HEK293T (cell line): ENCODE measurements at places on chromosomes 11 and 22.

DNA sequence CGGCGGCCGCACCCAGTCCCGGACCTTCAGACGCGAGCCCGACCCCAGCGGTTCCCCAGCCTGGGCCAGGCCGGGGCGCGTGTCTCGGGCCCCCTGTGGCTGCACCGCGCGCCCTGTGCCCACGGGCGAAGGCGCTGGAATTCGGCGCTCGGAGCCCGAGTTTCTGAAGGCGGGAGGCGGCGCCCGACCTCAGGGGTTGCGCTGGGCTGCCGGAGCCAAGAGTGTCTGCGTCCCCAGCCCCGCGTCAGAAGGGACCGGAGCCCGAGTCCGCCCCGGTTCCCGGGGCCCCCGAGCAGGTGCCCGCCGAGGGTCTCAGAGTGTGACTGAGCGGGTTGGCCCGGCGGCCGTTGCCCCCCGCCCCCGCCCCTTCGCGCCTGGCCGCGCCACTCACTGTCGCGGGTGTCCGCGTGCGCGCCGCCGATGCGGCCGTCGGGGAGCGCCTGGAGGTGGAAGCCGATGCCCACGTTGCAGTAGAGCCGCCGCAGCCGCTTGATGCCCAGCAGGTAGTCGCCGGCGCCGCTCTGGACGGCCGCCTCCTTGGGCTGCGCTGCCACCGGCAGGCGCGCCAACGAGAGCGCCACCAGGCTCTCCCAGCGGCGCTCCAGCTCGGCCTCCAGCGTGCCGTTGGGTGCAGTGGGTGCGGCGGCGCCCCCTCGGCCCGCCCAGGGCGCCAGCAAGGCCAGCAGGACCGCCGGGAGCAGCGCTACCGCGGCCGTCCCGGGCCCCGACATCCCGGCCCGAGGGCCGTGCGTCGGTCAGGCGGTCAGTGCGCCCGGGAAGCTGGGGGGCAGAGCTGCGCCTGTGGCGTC is 583 bp downstream of the FGF4 start:
- DNase-seq = no peak

- no peak for DNase-seq
Observed at GRCh38 chr11:76495019-76495418, 50.2 kb downstream of the EMSY start.

DNA sequence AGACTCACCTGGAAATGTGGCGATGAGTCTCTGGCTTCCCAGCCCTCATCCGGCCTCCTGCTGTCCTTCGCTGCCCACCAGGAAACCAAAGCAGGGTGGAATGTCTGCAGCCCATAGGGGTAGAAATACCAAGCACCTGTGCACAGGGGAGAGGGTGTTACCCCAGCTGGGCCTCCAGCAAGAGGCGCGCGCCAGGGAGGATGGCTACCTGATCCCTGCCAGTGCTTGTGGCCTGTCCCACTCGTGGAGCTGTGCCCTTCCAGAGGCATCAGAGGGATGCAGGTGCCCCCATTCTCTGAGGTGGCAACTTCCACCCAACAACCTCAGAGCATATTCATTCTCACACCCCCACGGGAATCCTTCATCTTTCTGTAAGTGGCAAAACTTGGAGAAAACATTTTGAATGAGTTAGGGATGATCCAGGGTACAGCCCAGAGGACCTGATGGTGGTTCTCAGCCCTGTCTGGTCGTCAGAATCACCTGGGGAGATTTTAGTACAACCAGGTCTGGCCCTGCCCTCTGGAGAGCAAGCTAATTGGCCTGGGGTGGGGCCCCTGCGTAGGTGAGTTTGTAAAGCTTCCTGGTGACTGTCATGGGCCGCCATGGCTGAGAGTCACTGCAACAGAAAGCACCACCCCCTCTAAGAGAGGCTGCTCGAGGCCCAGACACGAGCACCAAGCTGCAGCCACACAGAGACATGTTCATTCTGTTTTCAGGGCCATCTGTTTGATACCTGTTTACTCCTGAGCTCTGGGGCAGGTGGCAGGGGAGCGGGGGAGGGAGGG is 9.9 kb downstream of the SUN2 start:
- DNase-seq = no peak

DNA sequence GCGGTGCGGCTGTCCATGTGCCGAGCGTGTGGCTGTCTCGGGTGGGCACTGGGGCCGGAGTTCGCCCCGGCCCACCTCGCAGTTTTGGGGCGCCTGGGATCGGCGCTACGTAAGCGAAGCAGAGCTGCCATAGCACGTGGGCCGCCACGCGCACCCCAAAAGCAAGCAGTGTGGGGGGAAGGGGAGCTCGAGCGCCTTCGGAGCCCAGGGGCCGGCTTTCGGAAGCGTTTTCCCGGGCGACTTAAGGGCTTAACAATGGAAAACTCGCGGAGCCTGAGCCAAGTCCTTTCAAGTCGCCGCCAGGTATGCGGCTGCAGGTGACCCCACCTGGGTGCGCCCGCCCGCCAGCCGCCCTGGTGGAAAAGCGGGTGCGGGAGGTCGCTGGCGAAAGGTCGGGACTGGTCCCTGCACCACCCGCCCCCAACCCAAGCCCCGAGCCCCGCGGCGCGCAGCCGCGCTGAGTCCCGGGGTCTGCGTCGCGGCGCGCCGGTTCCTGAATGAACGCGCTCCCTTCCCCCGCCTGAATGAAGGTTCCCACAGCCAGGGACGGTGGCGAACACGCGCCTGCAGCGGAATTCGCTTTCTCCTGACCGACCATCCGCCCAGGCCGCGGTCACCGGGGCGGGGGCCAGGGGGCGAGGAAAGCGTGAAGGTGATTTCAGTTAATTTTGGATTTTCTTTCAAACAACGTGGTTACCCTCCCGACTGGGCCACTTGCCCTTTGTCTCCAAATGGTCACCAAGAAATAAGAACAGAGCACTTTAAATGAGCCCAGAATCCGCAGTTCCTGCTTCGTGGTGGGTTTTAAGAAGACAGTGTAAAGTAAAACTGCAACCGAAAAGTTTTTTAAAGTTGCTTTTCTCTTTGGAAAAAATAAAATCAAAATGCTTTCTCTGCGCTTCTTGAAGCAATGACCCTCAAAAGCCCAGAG is 2.8 kb upstream of the CCND1 start:
- peak; percentile 67 for DNase-seq

- DNase-seq = peak; percentile 95
Observed at GRCh38 chr22:23750714-23751440, at the start of gene ZNF70. TSS of gene ZNF70 (minus strand) at chr22:23751112. CDS start at chr22:23745140, 5,972 bp downstream.

- DNase-seq = no peak
Observed at GRCh38 chr11:25317216-25317615, 820.4 kb downstream of the LUZP2 start.

GRCh38 chr22:48138855-48139254 is 1376.4 kb downstream of the TBC1D22A start:
- DNase-seq = no peak

- DNase-seq = no peak
Observed at GRCh38 chr11:60459345-60459744, 3.7 kb downstream of the MS4A1 start.

GRCh38 chr11:44817207-44817949 is 90.6 kb downstream of the TSPAN18 start:
- DNase-seq = no peak

GRCh38 chr11:72373163-72373562 is 61.2 kb downstream of the CLPB start:
- DNase-seq = peak; percentile 43

- DNase-seq = no peak
Observed at GRCh38 chr11:126408901-126409619, 53.6 kb downstream of the ST3GAL4 start.

DNA sequence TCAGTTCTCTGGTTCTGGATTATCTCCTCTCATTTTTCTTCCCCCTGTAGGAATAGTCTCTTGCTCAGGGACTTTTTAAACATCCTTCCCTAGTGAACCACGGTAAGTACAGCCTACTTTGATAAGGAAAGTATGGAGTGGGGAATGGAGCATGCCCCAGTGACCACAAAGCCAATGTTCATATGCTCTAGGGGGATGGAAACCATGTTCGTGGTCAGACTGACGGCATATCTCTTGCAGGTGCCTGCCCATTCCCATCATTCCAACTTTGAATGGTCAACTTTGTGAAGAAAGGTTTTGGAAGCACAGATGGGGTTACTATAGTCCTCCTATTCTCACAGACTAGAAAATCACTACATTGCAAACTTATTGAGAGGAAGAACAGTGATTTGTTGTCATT is 332.5 kb upstream of the NCAM1 start:
- no peak for DNase-seq

DNA sequence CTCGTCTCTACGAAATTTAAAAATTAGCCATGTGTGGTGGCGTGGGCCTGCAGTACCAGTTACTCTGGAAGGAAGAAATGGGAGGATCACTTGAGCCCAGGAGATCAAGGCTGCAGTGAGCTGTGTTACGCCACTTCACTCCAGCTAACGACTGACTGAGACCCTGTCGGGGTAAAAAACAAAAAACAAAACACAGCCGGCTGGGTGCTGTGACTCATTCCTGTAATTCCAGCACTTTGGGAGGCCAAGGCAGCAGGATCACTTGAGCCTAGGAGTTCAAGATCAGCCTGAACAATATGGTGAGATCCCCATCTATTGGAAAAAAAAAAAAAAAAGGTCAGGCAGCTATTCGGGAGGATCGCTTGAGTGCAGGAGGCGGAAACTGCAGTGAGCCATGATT is 2.4 kb downstream of the PAFAH1B2 start:
- no peak for DNase-seq

DNA sequence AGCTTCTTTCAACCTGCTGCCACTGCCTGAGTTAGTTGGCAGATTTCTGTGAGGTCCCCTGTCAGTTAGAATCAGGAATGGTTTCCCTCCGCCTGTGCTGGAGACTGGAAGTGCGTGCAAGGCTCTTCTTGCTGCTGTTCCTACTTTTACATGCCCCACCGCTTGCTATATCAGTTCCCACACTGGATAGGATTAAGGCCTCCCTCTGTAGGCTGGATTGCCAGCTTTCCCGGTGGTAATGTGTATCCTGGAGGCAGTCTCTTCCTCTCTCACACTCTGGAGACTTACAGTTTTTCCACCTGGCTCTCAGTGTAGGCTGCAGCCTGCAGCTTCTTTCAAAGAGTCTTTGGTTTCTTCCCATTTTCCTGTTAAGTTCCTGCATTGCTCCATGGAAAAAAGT is 66.5 kb downstream of the ARHGAP42 start:
- DNase-seq = no peak

DNA sequence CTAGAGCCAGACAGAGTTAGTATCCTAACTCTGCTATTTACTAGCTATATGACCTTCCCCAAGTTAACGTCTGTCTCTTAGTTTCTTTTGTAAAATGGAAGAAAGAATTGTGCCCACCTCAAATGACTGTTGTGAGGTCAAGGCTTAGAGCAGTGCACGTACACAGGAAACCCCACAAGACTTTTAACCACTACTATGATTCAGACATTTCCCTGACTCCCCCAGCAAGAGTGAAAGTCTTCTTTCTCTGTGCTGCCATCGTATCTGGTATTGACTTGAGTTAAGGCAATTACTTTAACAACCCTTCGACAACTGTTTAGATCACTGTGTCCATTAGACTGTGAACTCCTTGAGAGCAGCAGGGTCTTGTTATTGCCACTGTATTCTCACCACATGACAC is 2.6 kb upstream of the OR52W1 start:
- no peak for DNase-seq

- DNase-seq = no peak
Observed at GRCh38 chr11:109338131-109338530, 83.9 kb upstream of the C11orf87 start.

GRCh38 chr11:112087212-112087611 is 539 bp downstream of the SDHD start:
- peak; percentile 14 for DNase-seq

DNA sequence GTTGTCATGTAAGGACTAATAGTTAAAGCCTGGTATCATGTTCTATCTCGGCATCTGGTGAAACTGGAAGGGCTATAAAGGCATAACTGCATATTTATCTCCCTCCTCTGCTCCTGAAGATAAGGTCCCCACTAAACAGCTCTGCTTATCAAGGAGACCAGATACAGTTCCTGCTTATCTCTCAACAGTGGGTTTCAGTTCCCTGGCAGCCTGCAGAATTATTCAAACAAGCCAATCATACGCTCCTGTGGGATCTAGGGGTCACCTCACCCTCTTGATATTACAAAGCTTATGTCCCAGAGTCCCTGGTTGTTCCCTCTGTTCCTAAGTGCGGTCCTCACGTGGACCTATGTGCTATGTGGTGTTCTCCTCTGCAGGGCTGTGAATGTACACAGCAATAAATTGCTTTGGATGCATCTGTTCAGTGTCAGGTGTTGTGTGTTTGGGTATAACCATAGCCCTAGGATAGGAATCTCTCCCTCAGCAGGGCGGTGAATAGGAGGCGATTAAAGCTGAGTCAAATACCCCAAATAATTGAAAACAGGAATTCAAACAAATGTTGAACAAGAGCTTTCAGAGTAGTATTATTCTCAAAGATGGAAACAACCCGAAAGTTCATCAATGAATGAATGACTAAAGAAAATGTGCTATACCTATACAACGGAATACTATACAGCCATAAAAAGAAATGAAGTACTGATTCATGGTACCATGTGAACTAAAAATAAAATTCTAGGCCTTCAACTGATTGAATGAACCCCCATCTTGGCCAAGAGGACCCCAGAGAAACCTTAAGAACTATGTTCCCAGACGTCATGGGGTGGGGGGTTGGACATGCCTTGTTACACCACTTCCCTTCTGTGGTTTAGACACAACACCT is 3.1 kb upstream of the OOSP4A start:
- no peak for DNase-seq

GRCh38 chr11:13438291-13438690 is 24.7 kb downstream of the BTBD10 start:
- DNase-seq = no peak

DNA sequence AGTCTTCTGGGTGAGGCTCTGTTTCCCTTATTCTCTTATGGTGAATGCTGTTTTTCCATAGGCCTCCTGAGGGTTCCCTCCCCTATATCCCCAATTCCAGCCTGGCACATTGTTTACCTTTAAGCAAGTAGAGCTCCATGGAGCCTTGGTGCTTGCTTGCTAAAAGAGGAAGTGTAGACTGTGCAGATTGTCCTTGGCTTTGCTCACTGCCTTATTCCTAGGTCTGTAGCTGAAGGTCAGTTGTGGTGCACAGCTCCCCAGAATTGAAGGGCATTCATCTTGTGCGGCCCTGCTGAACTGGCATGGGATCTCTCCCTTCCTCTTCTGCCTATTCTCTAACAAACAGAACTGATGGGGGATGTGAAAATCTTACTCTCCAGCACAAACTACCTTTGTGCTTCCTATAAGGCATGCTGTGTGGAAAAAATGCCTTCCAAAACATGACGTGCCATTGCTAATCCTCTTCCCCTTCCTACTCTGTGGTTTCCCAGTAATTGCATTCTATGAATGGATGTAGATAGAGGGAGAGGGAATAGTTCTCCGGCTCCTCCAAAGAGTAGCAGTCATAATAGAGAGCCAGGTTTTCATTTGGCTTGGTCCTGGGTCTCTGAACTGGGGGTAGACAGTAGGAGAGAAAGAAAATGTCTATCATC is 34.2 kb upstream of the PLET1 start:
- no peak for DNase-seq

- no peak for DNase-seq
Observed at GRCh38 chr11:114929351-114930000, 251.1 kb downstream of the NXPE2 start.

GRCh38 chr22:39176143-39176713 is 23.7 kb upstream of the CBX7 start:
- no peak for DNase-seq

GRCh38 chr11:12599408-12600143 is 74.6 kb upstream of the TEAD1 start:
- peak; percentile 70 for DNase-seq
